IPS-NIHi11 (cell line): ENCODE measurements at places on chromosomes 7 and 10.

DNA sequence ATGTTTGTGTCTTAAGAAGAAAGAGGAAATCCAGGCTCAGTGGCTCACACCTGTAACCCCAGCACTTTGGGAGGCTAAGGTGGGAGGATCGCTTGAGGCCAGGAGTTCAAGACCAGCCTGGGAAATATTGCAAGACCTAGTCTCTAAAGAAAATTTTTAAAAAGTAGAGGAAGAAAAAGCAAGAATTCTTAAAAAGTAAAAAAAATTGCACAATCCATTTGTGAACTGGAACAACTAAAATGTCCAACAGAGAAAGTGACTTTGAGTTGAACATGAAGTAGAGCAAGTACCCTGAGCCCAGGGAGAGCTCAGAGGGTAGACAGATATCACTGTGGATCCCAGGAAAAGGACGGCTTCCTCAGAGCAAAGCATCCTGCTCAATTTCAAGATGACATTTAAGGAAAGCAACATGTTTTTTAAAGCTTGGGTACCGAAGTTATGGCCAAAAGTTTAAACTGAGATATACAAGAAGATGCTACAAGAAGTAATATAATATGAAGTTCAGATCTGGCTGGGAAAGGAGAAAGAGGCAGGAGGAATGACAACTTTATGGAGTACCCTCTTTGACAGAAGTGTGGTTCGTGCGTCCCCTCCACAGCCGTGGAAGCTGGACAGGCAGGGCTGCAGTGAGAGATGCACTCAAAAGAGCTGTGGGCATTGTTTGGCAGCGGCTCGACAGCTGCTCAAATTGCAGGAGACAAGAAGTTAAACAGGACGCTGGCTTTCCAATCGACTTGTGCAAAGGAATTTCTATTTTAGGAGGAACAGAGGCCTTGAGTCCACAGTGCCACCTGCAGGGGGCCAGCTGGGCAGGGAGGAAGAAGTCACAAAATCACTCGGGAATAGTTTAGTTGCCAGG, 201.3 kb downstream of the JCAD start:
- DNase-seq: peak; percentile 62

DNA sequence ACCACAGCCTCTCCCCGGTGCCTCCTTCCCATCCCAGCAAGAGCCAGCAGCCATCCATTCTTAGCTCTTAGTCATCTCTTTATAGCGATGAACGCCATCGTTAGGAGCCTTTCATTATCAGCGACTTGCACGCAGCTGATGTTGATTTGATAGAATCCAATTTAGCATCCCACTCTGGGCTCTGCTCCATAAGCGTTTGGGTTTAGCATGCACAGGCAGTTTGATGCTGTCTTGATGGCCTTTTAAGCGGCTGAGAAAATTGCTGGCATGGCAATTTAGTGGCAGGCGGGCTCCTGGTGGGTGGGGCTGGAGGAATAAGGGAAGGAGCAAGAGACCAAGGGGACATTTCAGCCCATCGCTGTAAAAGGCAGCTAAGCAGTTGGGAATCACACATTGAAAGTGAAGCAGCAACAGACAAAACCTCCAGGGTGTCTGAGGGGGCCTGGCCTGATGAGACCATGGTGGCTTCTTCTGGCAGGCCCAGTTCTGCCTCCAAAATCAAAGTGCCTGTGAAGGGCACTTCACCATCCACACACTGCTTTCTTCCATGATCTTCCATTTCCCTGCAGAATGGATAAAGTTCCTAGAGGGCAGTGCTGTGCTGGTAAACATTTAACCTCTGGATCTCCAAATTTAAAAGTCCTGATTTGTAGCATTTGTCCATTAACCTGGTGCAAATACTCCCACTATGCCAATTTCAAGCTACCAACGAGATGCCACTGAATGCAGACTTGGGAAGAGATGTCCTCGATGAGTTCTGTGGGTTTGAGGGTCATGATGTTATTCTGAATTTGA, 107.8 kb upstream of the PLXNA4 start:
- no peak for DNase-seq

DNA sequence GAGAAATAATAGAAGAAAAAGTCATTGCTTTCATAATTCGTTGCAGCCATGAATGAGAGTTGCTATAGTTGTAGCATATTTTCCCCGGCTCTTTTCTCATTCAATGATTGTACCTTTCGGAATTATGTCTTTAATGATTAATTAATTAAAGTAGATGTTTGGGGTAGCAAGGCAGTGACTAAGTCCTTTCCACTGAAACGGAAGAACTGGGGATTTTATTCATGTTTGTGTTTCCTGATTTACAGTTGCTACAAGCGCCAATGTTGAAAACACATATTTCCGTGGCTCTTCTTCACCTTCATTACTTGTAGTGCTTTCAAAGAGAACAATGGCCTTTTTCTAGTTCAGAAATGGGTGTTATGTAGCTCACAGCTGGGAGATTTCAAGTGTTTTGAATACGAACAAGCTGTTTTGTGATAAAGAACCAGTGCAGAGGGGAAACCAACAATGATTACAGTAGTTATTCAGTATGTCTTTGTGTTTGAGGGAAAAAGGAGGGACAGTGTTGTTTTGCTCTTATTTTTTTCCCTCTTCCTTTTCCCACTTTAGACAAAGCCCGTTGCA, 153.5 kb downstream of the NSUN6 start:
- DNase-seq: no peak

DNA sequence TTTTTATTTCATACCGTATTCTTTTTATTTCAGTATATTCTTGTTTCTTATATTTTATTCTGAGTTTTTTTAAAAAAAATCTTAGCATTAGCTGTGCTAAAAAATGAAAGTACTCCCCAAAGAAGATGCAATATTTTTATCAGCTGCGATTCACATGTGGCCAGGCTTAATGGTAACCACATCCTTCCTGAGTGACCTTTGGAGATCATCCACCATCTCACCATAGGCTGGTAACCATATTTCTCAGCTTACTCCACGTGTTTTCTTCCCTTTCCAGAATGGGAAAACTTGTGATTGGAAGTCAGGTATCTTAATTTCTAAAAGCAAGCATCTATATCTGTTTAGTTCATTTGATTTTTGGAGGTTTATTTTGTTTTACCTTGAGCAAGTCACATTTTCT, 18.8 kb upstream of the LIPM start:
- no peak for DNase-seq

DNA sequence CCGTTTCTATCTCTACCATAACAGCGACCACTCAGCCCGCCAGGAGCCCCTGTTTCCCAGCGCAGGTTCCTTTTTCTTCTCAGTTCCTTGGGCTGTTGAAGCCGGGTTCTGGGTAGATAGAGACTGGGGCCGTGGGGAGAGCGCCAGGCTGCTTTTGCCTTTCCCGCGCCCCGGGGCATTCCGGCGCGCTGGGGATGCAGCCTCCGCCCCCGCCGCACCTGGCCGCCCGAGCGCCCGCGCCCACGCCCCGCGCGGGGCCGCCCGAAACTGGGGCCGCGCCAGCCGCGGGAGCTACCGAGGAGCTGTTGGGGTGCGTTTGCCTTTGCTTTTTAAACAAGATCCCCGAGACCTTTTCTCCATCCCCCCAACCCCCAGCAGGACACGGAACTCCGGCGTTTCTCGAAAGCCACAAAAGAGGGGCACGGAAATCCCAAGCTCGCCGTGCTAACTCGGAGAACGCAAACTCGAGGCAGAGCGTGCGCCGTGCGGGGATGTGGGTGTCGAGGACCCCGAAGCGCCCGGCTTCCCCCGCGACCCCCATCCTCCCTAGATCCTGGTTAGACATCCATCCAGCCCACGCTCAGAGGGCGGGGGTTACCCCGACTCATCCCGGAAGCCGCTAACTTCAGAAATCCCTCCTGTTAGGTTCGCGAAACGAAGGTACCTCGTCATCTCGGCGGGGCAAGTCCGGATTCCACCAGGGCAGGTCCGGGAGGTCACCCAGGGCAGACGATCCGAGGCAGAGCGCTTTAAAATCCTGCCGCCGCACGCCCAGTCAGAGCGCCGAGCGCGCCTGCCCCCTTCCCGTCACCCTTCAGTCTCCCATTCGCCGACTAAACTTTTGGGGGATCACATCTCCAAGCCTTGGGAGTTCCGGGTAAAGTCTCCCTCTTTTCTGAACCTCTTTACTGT, 1.0 kb downstream of the GRM8 start:
- peak; percentile 24 for DNase-seq

GRCh38 chr7:40604601-40605438, 470.0 kb downstream of the SUGCT start:
- DNase-seq: peak; percentile 68

DNA sequence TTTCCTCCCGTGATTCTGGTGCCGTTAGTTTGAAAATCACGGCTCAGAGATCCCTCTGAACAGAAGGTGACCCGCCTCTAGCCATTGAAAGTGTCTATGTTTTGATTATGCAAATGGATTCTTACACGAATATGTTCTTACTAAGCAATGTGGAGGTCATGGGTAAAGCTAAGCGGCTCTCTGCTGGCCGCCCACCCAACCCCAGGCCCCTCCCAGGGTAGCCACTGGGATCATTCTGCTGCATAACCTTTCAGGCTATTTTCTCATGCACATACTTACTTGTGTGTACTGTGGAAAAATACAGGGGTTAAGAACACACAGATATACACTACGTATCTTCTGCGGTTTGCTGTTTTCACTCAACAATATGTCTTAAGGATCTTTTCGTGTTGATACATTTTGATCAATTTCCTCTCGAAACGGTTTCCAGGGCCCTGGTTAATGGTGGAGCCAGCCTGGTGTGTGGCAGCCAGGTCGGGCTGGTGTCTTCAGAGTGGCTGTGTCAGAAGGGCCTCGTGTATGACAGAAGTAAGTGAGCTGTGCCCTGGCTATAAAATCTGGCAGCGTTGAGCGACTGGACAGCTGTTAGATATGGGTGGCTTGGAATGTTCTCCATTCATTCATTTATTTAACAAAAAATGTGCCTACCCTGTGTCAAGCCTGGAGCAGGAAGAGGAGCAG, 29.9 kb downstream of the ZNF783 start:
- DNase-seq: no peak

GRCh38 chr7:68623030-68623429, 975.2 kb upstream of the AUTS2 start:
- no peak for DNase-seq
